ENCODE measurements at places on chromosomes 4 and X. TPM values are rescaled to one million over a fixed set of nuclear protein-coding genes. Genes with fewer than 3 reads are reported as not detected.

Gene MAGEA12
- total RNA-seq = 0.19 TPM

Gene ALAS2
- not detected for total RNA-seq

Gene SCRG1
- total RNA-seq = not detected

Gene EXOC1L
- not detected for total RNA-seq

Gene CHRNA9
- 1.5 TPM for total RNA-seq

Data from A549 treated with CpdA at 1 μM for 4 hours (cell line).